ENCODE measurements at places on chromosomes 13 and 19.

DNA sequence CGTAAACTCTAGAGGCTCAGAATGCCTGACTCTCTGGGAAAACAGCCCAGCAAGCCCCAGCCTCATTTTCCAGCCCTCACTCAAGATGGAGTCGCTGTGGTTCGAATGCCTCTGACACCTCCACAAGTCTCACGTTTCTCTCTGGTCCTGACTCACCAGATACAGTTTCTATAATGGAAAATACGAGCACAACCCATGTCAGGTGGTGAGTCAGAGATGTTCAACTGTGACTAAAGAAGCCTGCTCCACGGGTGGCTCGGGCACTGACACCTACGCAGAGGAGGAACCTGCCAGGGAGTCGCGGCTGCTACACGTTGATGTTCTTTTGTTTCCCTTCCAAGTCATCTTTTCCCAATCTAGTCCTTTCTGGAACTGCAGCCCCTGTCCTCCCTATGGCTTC lies 87.1 kb upstream of the STK24 start:
- no peak for DNase-seq

- no peak for DNase-seq
These were observed 394.2 kb downstream of the ITGBL1 start for GRCh38 chr13:101846701-101847100.

GRCh38 chr13:66492479-66492878 lies 737.7 kb downstream of the PCDH9 start:
- no peak for DNase-seq

DNA sequence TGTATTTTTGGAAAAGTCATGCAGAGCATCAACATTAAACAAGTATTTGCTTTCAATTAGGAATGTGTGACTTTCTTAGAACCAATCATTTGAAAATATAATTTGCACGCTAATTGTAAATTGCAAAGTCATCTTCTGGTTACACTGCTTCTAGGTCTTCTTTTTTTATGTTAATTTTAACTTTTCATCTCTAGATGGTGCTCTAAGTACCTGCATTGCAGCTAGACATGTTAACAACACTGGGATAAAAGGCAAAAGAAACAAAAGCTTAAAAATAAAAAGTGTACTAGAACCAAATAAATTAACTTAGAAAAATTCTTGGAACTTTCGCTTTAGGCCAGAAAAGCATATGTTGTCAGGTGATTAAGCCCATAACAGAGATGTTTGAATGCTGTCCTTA lies 2758.2 kb downstream of the PCDH9 start:
- DNase-seq: no peak

- no peak for DNase-seq
These were observed 257.7 kb downstream of the SPRY2 start for GRCh38 chr13:80083081-80083852.

DNA sequence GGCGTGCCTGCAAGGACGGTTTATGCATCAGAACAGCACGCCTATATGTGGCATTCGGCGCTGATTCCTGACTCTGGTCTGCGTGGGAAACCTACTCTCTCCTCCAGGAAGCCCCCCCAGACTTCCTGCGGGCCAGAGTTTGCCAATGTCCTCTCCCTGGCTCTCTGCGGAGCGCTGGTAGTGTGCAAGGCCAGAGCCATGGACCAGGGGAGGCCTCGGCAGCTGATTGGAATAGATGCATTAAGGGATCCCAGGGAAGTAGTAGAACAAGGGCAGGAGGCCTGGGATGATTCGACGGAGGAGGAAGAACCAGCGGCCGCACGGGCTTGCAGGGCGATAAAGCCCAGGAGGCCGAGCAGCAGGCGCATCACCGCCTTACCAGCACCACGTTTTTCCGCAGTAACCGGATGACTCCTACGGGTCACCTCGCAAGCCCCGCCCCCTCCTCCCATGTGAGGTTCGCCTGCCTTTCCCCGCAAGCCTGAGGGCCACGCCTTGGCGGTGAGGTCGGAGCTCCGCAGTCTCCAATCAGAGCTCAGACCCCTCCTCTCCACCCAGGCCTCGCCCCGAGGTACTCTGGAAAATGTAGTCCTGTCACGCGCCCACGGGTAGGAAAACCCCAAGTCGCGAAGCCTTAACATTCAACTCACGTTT lies 5.0 kb downstream of the CLEC11A start:
- DNase-seq: no peak

DNA sequence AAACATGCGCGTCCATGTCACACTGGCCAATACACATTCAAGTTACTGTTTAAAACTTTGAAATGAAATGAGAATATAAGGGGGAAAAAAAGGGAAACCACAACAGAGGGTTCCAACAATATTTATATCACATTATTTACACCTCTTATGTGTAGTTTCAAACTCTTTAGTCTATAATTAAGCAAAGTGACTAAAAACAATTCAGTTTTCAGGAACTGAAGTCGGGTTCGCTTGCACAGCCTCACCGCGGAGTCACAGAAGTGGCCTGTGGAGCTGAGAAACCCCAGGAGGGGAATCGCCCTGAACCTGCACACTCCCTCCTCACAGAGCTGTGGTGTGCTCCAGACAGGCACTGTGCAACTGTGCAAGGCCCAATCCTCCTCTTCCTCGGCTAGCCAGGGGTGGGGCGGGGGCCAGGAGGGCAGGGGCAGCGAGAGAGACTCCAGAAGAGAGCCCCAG lies 75.9 kb downstream of the STK24 start:
- no peak for DNase-seq
